GM12891 (cell line): ENCODE measurements at places on chromosomes 16 and 17.

GRCh38 chr17:164303-165235 lies 16.9 kb downstream of the DOC2B start:
- DNase-seq: peak; percentile 63

DNA sequence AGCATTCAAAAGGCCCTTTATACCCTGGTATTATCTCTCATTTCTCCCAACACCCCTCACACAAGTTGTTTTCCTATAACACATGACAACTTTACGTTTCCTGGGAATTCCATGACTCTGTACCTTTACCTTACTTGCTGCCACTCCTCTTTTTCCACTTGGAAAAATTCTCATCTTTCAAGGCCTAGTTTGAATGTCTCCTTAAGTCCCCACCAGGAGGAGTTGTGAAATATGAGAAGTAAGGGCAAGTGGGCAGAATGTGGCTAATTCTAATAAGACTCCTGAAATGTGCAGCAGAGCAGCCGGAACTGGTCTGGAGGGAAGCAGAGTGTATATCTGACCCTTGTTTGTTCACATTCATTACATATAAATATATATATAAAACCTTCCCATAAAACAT lies 39.7 kb downstream of the BRCA1 start:
- DNase-seq: no peak

- DNase-seq: no peak
Observed at GRCh38 chr17:7363311-7363710, 8.4 kb downstream of the TMEM95 start.

GRCh38 chr16:68217506-68217905 lies 18.4 kb downstream of the ESRP2 start:
- DNase-seq: no peak

GRCh38 chr16:82886146-82886545 lies 259.4 kb downstream of the CDH13 start:
- no peak for DNase-seq

GRCh38 chr17:65656390-65657250 lies 95.2 kb upstream of the AXIN2 start:
- no peak for DNase-seq

GRCh38 chr17:10172241-10172741 lies 26.1 kb downstream of the GAS7 start:
- DNase-seq: no peak
